Suppressor macrophage treated with lipopolysaccharide for 1 hour (primary cell): ENCODE measurements at places on chromosomes 2 and 18.

GRCh38 chr2:132969371-132969985 is 299.5 kb upstream of the LYPD1 start:
- no peak for DNase-seq

- no peak for DNase-seq
Observed at GRCh38 chr18:42719221-42719620, 396.3 kb downstream of the RIT2 start.

GRCh38 chr2:20509770-20510490 is 63.1 kb downstream of the RHOB start:
- DNase-seq, result peak; percentile 13

DNA sequence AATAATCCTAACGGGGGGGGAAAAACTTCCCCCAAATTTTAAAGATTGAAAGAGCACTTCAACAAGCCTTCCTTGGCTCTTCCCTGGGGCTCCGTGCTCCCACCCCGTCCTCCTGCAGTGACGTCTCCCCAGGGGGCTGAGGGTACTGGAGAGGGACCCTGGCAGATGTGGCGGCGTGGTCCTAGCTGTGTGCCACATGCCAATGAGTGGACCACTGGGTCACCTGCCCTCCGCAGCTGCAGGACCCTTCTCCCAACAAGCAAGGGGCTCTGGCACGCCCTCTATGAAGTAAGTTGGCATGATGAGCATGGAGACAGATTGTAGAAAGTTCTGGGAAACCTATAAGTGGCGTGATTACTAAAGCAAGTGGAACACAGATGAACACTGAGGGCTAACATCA is 46.7 kb downstream of the PXDN start:
- DNase-seq, result no peak

DNA sequence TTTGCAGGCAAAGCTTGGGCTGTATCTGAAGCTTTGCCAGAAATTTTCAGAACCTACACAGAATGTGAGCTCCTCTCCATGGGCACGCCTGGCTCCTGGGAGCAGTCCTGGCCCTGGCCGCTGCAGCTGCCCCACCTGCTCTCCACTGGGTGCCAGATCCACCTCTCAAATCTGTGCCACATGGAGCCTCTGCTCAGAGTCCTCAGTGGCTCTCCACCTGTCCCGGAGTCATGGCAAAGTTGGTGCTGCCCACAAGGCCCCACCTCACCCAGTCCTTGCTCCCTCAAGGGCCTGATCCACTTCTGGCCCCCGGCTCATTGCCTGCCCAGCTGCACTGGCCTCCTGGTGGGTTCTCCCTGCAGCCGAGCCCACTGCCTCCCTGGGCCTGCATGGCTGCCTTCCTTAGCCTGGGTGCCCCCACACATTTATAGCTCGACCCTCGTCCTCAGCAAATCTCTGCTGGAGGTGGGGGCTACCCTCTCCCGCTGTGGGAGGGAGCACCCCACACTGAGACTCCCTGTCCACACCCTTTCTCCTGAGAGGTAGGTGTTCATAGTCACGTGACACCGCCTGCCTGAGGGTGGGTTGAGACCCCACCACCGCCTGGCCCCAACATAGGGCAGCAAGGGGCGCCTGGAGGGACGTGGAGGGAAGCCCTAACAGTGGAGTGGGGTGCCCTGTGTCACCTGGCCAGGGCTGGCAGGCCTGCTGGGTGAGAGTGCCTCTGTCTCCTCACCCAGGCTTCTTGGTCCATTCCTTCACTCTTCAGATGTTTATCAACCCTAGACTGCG is 224.1 kb downstream of the SH3RF3 start:
- no peak for DNase-seq

- peak; percentile 80 for DNase-seq
Observed at GRCh38 chr18:13629841-13630715, 96.3 kb downstream of the FAM210A start.

DNA sequence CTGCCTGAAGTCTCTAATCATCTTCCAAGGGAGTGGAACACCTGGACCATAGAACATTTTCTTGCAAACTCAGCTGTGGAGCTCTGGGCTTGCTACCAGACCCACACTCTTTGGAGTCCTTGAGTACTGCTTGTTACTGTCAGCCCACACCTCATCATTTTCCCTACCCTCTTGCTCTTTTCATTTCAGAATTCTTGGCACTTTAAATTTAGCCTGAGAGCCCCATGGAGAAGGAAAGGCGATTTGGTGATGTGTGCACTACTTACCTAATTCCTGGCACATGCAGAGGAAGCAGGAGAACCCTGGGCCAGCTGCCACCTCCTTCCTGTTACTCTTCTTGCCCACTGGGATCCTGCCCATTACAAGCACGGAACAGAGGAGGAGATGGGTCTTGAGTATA is 31.7 kb downstream of the TMEM178A start:
- no peak for DNase-seq

- DNase-seq, result peak; percentile 86
Observed at GRCh38 chr2:106104332-106105062, 89.6 kb downstream of the UXS1 start.

DNA sequence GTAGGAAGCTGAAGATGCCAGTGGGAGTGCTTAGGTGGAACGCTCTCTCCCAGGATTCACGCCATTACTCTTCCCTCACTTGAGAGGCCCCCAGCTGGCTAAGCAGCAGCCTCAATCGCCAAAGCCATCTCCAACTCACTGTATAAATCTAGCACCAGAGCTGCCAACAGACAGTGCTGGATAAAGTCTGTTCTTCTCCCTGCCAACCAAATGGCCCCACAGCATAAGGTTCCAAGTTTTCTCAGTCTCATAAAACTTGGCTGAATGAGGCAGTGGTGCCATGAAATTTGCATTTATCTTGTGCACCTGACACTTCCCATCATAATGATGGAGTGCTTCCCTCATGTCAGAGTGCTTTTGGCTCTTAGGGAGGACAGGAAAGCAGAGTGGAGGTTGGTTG is 428.2 kb upstream of the ETAA1 start:
- no peak for DNase-seq

DNA sequence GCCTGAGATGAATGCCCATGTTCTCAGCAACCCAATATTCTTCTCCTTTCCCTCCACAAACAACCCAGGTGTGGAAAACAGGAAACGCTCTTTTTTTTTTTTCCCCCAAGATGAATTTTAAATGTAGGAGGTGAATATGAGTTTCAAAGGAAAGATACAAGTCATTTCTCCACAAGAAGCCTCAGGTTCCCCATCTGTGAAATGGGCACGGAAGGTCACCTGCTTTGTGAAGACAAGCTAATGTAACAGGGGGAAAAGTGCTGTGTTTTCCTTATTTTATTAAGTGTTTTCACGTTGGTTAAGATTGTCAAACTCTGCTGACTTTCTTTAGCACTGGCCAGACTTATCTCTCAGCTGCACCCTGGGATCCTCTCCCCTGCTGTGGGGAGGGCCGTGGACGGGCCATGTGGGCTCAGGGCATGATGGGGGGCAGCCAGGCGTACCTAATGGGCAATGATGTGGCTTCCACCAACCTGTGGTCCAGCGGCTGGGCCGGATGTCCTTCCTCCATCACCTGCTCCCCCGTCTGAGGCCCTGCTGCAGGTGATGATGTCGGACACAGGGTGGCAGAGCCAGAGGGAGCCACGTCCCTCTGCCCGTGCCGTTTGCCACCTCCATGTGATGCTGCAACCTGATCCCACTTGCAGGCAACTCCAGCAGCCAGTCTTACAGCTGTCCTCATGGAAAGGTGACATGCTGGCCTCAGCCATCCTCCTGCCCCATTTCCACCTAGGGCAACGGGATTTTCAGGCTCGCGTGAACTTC is 130.0 kb upstream of the PXDN start:
- DNase-seq, result no peak

DNA sequence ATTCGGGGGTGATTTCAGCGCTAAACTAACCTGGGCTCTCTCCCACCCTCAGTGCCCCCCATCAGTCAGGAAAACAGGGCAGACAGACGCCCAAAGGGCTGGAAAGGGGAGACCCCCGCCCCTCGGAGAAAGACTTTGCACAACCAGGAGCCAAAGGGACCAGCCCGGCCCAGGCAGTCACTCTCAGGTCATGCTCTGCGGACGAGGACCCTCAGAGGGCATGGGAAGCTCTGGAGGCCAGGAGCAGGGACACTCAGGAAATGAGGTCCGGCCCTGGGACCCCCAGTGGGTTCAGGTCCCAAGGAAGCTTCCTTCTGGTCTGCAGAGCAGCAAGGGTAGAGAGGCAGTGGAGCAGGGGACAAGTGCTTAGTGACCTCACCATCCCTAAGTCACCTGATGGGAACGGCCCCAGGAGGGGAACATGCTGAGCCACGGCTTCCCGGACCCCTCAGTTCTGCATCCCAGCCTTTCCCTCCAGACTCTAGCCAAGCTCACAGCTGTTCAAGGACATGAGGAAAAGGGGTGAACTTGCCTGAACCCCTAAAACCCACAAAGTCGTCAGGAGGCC is 88.0 kb upstream of the GPC1 start:
- no peak for DNase-seq

GRCh38 chr18:37534627-37535026 is 31.0 kb downstream of the CELF4 start:
- DNase-seq, result no peak

- no peak for DNase-seq
Observed at GRCh38 chr2:170524828-170525565, 190.1 kb upstream of the SP5 start.

DNA sequence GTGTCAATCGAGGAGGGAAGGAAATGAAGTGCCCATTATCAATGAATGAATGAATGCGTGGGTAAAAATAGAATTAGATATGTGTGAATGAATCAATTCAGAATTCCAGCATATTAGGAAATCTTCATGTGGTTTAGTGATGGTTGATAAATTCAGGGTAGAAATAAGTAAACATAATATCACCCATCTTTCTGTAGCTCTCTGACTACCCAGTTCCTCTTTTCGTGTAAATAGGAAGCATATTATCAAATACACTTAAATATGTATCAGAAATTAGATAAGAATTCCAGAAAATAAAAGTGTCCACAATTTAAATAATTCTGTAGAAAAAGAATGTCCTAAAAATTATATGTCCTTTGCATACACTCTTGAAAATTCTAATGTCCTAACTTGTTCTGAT is 552.9 kb upstream of the LRATD1 start:
- DNase-seq, result no peak

GRCh38 chr18:13630716-13631268 is 95.6 kb downstream of the FAM210A start:
- no peak for DNase-seq

GRCh38 chr18:9814431-9814830 is 71.3 kb upstream of the TXNDC2 start:
- no peak for DNase-seq

DNA sequence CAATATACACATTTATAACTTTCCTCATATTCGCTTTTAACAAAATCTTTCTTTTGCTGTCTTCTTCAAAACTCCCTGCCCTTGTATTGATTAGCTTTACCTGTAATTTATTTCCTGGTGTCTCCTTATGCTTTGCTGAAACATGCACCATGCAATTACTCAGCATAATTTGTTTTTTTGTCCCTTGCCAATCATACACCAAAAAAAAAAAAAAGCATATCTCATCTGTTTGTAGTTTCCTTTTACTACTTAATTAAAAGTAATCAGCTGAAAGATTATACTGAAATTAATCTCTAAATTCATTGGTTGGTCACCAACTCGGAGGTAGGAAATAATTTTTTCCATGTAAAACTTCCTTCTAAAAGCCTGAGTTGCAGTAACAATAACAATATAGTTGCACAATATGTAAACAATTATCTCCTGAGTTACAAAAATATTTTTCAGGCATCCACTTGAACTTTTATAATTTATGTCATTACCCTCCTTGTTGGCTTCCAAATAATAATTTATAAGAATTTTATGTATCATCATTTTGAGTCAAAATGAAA is 53.0 kb upstream of the ROCK1 start:
- no peak for DNase-seq

GRCh38 chr2:78718473-78718872 is 307.0 kb upstream of the REG3G start:
- DNase-seq, result no peak

- peak; percentile 91 for DNase-seq
Observed at GRCh38 chr2:159903443-159904126, 105.6 kb upstream of the CD302 start.

- no peak for DNase-seq
Observed at GRCh38 chr18:61750840-61751668, 141.8 kb downstream of the RNF152 start.

DNA sequence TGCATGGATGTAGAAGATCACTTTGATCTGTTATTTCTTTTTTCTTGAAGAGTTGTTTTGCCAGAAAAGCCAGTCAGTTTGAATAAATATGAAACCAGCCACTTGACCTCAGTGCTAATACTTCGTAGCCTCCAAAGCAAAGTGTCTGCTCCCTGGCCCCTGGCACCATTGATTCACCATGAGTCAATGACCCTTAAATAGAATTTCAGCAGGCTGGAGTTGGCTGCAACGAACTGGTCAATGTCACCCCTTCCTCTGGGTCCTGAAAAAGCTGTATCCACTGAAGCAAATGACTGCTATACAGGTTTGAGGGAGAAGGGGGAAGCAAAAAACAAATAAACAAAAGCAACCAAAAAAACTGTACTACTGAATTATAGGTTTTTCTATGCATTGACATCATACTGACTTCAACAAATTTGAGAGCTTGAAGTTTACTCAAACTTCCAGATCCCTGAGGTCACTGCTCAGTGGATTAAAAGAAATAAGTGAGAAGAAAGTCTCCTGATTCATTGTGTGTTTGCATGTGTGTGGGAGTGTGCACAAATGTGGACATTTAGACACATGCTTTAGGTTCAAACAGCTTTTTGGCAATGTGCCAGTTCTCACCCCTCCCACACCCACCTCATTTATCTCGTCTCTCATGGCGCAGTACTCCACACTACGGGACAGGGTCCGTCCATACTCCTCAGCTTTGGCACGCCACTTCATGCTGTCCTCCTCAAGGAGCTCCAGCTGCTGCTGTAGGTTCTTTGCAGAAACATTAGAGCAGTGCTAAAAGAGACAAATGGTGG is 58.1 kb upstream of the TTN start:
- no peak for DNase-seq

DNA sequence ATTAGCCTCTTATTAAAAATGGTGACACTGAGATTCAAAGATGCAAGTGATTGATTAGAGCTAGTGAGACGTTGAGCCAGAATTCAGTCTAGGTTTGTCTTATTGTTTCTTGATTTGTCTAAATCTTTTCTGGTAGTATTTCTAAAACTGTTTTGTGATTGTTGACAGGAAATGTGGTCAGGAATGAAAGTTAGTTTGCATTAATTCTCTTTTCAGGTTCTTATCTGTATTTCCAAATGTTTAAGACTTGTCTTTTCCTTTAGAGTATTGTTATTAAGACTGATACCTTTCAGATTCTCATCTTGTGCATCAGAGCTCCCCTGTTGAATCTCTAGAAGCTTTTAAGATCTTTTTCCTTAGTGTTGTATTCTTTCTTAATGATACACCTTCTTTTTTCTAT is 89.3 kb downstream of the MBD5 start:
- no peak for DNase-seq
